ENCODE measurements at places on chromosomes 12 and 14.

- DNase-seq = no peak
Measured at GRCh38 chr12:86903159-86903558, 647.0 kb upstream of the MGAT4C start.

GRCh38 chr14:92754966-92755365 is 6.5 kb upstream of the LGMN start:
- DNase-seq = no peak

DNA sequence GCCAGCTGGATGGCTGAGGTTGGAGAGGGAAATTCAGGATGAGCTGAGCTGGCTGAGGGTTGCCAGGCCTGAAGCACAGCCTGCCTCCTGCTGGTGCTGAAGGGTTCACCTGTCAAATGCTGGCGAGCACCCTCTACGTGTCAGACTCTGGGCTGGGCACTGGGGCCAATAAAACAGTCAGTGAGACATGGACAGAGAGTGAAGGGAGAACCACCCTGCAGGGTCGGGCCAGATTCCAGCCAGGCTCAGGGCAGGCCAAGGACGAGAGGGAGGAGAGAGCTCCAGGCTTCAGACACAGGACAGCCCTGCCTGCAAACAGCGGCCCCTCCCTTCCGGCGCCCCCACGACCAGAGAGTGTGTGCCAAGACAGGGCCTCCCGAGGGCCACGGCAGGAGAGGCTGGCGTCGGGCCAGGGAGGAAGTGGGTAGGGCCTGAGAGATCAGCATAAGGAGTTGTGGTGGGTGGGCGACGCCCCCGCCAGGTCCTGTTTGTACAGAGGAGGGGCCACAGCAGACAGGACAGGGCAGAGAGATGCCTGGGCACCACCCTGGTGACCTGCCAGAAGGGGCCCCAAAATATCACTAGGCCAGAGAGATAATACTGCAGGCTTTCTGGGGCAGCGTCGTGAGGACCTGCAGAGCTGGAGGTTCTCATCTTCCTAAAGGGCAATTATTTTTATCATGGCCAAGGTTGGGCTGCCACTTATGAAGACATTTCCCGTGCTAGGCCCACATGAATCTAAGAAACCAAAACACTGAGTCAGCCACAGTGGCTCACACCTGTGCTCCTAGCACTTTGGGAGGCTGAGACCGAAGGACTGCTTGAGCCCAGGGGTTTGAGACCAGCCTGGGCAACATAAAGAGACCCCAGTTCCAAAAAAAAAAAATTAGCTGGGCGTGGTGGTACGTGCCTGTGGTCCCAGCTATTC is 73.1 kb upstream of the GPR68 start:
- DNase-seq = no peak

DNA sequence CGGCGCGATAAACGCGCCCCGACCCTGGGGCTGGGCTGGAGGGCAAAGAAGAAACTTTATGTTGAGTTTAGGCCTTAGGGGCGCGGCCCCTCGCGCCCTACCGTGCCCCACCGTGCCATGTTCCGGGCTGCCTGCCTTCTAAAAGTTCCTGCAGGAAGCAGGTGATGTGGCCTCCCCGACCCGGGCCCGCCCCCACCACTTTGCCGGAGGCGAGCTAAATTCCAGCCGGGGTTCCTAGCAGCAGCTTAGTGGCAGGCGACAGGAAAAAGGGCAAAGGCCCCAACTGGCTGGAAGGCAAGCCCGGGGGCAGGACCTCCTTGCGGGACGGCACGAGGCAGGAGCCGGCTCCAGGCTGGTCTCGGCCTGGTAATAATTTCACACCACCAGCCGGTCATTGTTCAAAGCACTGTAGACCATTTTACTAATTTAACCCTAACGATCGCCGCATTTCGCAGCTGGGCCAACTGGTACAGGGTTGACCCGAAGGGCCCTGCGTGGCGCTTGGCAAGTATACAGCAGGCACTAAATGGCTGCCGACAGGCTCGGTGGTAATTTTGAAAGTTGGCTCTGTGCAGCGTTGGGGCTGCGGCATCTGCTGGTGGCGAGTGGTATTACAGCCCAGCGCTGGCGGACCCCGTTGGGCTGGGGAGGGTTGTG is 895 bp upstream of the CCDC88C start:
- DNase-seq = peak; percentile 70

DNA sequence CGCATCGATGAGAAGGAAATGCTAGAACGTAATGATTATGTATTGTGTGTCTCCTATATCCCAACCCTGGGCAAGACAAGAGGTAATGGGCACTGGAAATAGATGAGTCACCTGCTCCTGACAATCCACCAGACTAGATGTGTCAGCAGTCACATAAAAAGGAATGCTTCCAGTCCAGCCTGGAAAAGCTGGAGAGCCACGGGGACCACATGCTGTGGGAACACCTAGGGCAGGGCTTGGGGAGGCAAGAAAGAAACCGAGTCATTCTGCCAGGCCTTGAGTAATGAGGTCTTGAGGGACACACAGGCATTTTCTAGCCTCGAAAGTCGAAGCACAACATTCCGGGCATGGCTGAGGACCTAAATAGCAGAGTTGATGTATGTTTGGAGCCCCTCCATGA is 716.7 kb upstream of the TMEM132C start:
- DNase-seq = no peak

- no peak for DNase-seq
Measured at GRCh38 chr12:103667125-103667524, 80.1 kb downstream of the STAB2 start.

DNA sequence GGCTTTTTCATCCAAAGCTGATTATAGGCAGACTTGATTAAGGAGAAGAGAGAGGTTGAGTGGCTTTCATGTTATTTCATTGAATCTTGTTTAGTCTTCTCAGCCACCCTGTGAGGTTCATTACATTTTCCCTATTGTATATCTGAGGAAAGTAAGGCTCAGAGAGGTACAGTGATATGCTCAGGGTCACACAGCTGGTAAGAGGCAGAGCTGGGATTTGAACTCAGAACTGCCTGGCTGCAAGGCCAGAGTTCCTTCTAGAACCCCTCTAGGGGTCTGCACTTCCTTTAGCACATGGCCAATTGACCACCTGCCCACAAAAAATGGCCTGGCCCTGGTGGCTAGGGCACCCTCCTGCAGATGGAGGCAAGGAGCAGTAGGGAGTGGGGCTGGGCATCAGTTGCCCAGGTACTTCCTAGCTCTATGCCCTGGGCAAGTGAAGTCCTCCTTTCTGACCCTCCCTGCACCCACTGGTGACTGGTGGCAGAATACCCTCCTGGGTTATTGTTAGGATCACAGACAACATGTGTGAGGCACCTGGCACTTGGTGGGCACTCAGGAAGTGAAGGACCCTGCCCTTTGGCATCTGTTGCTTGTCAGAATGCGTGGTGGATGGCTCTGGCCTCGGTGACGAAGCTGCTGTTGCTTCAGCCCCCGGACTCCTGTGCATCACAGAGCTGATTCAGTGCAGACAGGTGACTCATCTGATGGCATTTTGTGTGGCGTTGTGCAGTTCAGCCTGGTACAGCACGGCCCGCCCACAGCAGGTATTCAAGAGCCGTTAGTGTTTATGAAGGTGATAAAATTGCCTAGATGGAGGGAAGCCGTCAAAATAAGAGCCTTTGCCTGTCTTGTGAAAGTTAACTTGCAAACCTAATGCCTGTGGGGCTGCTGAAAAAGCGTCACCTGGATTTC is 115.8 kb downstream of the SLC25A47 start:
- DNase-seq = no peak

GRCh38 chr12:4794491-4794890 is 74.3 kb downstream of the GALNT8 start:
- no peak for DNase-seq

All from neural progenitor cell (in vitro differentiated cells).